ENCODE measurements at places on chromosomes 7 and 10.

DNA sequence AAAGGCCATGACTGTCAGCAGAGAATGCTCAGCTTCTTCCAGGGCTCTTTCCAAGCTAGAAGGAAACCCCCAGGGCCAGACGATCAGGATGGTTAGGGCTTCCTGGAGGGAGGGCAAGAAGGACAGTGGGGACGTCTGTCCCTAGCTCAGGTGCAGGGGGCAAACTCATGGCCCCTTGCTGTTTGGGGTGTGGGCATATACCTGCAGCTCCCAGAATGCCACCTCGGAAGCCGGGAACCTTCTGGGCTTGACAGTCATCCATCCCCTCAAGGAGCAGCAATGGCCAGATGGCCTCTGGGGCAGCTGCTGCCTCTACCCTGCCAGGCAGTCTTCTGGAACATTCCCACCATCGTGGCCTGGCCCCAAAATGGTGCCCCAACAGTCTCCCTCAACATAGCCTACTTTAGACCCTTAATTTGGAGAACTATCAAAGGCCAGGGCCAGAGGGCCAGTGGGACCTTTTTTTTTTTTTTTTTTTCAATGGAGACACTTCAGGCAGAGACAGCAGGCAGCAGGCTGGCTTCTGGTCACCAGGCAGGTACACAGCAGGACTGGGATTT is 40.2 kb upstream of the ZMIZ1 start:
- DNase-seq, result no peak

- DNase-seq, result no peak
Observed at GRCh38 chr10:91410638-91411371, 661 bp downstream of the HECTD2 start.

- DNase-seq, result no peak
Observed at GRCh38 chr7:46681865-46682503, 760.9 kb upstream of the IGFBP3 start.

- DNase-seq, result no peak
Observed at GRCh38 chr10:13528123-13528874, 515 bp downstream of the BEND7 start.

DNA sequence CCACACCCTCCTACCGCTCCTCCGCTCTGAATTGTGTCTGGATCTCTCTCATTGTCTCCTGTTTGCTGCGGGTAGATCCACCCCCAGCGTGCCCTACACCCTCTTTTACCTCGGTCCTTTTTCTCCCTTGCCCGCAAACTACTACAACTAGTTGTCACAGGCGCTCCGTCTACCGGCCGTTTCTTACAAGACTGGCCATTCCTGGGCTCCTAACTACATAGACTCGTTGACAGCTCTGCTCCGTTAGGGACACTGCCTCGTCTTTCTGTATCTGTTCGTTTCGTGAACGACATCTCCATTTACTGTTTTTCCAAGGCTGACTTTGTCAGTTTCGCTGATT is 786 bp downstream of the TAF3 start:
- peak; percentile 17 for DNase-seq

GRCh38 chr10:127418536-127419168 is 130.5 kb upstream of the NPS start:
- DNase-seq, result no peak

GRCh38 chr7:27094304-27095049 is 1.3 kb downstream of the HOXA1 start:
- no peak for DNase-seq

- DNase-seq, result no peak
Observed at GRCh38 chr10:8568401-8568800, 513.9 kb downstream of the GATA3 start.

DNA sequence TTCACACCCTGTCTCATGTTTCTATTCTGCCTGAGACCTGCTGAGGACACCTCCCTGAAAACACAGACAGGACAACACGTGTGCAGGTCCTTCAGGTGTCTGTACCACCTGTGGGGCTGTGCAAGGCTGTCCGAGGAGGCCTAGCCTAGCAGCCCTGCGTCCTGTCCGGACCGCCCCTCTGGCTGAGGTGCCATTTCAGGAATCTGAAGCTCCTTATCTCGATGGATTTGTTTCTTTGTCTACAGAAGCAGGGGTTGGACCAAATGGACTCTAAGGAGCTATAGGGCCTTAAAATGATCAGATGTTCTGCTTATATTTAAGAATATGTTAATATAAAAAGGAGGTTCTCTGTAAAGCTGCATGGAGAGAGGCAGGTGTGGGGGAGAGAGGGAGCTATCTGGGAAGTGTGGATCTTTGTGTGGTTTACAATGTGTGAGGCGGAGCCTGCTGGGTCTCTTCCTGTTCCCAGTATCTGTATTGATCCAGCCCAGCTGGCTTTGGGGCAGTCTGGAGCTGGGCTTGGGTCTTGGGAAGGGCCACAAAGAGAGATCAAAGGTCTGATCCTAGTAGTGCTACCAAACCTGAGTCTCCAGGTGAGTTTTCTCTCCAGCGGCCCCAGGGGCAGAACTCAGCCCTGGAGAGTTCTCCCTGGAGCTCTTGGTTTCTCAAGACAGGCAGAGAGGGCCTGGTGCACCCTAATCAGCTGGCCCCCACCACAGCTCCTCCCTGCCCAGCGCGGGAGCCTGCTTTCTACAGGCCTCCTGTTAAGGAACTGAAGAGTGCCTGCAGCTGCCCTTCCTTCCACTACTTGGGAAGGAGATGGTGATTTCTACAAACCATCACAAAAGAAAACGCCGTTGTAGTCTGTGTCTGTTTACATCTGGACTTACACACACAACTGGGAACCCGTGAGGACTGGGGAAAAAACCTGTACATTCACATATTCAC is 3.4 kb upstream of the MNX1 start:
- no peak for DNase-seq

DNA sequence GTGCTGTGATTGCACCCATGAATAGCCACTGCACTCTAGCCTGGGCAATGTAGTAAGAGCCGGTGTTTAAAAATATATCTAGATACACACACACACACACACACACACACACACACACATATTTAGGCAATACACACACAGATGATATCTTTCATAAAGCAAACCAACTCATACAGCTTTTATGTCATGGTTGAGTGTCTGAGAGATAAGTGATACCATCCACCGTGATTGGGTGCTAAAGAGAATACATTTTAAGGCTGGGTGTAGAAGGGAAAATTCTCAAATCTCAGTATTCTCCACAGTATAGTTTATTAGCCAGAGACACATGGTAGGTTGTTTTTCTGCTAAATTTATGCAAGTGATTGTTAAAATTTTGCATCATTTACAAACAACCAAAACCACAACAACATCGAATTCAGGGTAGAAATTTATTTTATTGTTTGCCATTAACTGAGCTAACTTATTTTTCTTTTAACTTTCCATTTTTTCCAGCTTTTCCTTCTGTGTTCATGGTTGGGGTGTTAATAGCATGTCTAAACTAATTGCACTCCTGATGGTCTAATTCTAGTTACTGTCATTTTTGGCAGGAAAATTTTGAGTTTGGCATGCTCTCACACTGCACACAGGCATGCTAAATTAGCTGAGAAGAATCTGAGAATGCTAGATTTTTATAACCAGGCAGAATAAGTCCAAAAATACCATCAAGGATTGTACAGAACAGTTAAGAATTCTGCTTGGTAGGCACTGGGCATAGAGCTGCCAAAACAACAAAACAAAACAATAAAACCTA is 57.9 kb upstream of the SYPL1 start:
- no peak for DNase-seq

DNA sequence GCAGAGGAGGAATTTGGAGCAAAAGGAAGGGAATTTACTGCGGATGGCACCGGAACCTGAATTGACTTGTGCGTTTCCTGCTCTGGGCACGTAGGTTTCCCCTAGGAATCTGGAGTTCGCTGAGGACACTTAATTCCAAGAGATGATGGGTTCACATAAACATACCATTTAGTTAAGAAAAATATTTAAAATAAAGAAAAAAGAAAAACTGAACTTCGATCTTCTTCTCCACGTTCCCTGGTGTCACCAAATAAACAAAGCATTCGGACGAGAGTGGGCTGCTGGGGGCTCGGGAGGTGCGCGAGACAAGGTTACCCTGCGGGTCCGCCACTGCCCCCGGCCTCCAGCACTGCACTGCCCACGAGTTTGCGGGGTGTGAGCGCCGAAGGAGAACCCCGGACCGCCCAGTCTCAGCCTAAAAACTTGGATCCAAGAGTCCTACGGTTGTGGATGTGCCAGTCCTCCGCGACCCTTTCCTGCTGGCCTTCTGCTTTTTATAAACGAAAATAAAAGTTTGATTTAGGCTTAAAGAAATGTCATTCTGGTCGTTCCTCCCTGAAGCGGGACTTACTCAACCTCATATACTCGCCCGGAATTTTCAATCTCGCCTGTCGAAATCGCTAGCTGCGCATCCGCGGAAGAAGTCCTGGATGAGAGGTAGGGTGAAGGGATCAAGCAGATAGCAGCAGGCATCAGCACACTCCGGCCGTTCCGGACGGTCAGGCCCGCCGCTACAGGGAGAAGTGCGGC is 30.3 kb downstream of the SKIDA1 start:
- DNase-seq, result no peak

- no peak for DNase-seq
Observed at GRCh38 chr7:75559355-75559975, 67.3 kb downstream of the SPDYE5 start.

DNA sequence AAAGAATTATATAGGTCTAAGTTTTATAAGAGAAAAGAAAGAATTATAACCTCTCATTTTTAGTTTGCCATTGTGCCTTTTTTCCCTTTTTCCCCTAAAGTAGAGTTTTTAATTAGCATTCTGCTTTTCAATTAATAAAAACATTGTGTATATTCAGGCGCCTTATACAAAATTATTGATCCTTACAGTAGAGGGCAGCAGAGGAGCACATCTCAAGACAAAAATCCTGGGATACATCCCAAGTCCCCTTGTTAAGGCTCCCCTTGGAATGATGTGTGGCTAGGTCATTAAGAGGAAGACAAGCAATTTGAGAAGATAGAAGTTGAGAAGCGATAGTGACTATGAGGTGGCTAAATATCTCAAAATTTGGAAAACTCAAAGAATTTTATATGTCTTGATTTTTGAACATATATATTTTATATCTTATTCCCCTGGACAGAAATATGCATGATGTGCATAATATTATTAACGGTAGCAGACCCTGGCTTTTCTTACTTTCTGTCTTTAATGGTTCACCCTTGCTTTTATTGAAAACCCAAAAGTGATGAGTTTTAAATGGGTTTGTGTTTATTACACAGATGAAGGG is 19.1 kb upstream of the TPK1 start:
- DNase-seq, result no peak

- DNase-seq, result no peak
Observed at GRCh38 chr10:20658158-20658557, 239.0 kb downstream of the NEBL start.

DNA sequence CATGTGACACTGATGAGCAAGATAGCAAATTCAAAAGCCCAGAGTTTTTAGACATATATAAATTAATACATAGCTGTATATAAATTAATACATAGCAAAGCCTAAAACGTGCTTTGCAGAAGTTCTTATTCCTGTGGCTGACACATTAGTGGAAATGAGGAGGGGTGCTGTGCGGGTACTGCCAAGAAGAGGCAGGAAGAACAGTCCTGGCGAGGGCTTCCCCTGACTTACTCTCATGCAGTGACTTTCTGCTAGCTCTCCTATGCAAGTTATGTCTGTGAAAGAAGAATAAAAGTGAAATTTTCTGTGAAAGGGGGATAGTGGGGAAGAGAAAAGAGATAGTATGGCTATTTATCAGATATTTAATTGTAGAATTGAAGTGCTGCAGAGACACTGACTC is 27.6 kb downstream of the TWIST1 start:
- DNase-seq, result no peak

DNA sequence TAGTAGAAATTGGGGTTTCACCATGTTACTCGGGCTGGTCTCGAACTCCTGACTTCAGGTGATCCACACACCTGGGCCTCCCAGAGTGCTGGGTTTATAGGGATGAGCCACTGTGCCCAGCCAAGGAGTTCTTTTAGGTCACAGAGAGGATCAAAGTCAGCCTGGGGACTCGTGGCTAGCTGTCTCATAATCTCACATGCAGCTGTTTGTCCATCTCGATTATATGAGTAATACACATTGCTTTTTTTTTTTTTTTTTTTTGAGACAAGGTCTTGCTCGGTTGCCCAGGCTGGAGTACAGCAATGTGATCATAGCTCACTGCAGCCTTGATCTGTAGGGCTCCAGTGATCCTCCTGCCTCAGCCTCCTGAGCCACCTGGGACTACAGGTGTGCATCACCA is 2.2 kb downstream of the IFT22 start:
- no peak for DNase-seq

DNA sequence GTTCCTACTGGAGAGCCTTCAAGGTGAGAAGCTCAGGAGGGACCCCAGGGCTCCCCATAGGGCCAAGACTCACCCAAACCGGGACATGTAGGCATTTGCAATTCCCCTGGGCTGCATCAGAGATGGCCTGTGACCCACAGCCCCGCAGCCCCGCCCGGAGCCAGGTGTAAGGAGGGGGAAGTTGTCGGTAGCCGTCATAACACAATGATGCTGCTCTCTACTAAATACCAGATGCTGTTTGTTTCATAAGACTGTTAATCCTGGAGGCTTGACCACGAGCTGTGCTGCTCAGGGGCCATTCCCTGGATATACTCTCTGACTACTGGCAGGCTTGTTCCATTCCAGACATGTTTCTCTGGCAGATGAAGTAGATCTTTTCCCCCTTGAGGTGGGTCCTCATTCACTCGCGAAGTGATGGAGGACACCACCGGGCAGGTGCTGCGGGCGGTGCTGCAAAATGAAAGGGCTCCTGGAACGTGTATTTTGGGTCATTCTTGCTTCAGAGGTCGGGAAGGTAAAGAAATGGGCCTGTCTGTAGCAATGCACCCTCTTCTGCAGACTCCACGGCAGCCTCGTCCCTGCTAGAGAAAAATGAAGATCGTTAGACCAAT is 61.1 kb downstream of the MKI67 start:
- DNase-seq, result no peak

GRCh38 chr10:93568105-93568390 is 1.6 kb downstream of the FFAR4 start:
- no peak for DNase-seq

- no peak for DNase-seq
Observed at GRCh38 chr7:71019706-71020105, 112.2 kb upstream of the GALNT17 start.

DNA sequence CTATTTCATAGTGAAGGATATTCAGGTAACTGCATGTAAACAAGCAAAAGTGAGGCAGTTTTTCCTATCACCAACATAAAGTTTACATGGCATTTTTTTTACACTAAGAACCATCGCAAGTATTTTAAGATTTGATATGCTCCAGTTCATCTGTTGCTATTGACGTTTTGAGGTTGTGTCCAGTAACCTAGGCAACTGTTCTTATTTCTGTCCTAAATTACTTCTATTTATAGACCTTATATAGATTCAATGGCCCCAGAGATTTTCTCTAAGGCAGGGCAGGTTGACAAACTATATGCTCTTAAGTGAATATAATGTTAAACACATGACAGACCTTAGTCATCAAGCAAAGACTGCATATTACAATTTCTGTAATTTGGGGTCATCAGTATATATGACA is 830.2 kb upstream of the LRRTM3 start:
- no peak for DNase-seq

GRCh38 chr10:80900661-80901060 is 363.0 kb downstream of the SH2D4B start:
- DNase-seq, result no peak

Data from fibroblast of the conjunctiva (primary cell).